Urothelium cell line (cell line): ENCODE measurements at places on chromosomes 7 and 10.

GRCh38 chr10:86648704-86649427 is 5.5 kb upstream of the OPN4 start:
- peak; percentile 59 for DNase-seq

DNA sequence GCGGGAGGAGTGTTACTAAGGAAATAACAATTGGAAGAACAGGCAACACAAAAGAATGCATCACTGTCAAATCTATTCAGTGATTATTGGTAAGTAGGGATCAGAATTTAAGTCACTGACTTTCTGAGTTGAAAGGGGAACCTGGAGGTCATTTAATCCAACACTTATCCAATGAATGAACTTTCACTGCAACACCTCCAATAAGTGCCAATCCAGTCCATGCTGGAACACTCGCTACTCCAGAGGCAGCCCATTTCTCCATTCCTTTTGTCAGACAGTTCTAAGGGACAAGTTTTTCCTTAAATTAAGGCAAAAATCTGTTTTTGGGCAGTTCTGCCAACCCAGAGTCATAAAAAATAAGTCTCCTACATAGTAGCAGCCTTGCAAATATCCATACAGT is 29.5 kb downstream of the FRA10AC1 start:
- DNase-seq: no peak

DNA sequence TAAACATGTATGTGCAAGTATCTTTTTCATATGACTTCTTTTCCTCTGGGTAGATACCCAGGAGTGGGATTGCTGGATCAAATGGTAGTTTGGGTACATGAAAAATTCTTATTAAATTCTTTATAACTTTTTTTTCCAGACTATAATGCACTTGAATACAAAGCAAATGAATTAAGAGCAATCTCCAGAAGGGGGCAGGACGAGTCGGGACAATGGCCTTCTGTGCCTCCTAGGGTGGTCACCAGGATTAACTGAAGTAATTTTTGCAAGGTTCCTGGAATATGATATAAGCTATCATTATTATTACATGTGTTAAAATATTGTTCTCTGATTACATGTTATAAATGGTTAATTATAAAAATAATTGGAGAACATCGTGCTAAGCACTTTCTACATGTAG is 127.2 kb downstream of the PPP1R17 start:
- peak; percentile 13 for DNase-seq

GRCh38 chr10:72291019-72291532 is 17.4 kb downstream of the DDIT4 start:
- no peak for DNase-seq
